ENCODE measurements at places on chromosomes 1 and 21.

GRCh38 chr21:33558777-33559421, 16.1 kb downstream of the SON start:
- no peak for DNase-seq

- DNase-seq = no peak
These were observed 190.7 kb upstream of the MAP1LC3C start for GRCh38 chr1:242189591-242189990.

- DNase-seq = no peak
These were observed 42.0 kb upstream of the LHX8 start for GRCh38 chr1:75092141-75092540.

DNA sequence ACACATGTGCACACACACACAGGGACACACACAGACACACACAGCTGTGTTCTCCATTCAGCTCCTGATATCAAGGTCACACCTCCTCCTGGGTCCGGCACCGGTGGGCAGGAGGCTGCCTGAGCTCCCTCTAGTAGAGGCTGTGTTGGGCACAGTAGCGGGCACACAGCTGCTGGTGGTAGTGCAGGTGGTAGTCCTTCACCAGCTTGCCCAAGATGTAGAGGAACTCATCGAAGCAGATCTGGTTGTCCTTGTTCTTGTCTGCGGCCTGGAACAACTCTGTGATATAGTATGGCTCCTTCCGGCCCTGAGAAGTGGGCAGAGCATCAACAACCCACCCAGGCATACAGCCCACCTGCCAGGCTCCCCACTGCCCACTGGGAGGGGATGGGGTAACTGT, 5.6 kb upstream of the S100A8 start:
- no peak for DNase-seq

DNA sequence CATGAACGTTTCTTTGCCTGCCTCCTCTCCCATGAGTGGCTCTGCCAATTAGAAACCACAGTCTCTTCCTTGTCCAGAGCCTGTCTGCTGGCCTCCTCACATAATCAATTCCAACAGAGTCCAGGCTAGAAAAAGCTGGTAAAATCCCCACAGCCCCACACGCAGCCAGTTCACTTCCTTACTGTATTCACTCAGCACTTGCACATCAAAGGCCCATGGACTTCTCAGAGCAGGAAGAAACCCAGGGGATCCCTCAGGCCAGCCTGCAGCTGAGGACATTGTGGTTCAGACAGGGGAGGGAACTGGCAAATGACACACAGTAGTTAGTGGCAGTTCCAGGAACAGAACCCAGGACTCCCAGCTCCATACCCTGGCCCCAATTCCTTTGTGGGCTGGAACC, 171.6 kb upstream of the EDN2 start:
- DNase-seq = no peak

GRCh38 chr1:165300400-165300903, 56.1 kb downstream of the LMX1A start:
- no peak for DNase-seq

DNA sequence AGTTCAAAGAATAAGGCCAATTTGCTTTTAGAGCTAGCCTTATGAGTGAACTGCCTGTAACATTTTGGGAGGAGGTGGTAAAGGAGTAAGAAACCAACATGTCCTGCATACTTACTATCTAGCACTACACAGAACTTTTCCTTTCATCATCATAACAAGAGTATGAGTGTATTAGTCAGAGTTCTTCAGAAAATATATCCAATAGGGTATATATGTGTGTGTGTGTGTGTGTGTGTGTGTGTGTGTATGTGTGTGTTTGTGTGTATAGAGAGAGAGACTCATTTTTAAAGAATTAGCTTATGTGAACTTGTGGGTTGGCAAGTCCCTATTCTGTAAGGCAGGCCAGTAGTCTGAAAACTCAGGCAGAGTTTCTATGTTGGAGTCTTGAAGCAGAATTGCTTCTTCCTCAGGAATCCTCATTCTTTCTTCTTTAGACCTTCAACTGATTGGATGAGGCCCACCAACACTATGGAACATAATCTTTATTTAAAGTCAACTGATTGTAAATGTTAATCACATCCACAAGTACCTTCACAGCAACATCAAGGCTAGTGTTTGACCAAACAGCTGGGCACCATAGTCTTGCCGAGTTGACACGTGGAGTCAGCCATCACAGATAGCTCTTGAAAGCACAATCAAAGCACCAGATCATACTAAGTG, 121.9 kb downstream of the CYYR1 start:
- DNase-seq = no peak

GRCh38 chr1:169584483-169585144, 1.7 kb downstream of the F5 start:
- DNase-seq = no peak

DNA sequence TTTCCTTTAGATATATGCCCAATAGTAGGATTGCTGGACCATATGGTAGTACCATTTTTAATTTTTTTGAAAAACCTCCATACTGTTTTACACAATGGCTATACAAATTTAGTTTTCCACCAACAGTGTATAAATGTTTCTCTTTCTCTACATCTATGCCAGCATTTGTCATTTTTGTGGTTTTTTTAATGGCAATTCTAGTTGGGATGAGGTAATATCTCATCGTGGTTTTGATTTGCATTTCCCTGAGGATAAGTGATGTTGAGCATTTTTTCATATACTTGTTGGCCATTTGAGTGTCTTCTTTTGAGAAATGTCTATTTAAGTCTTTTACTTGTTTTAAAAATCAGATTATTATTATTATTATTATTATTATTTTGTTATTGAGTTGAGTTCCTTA, 35.5 kb downstream of the PLA2G4A start:
- no peak for DNase-seq

Data from ascending aorta (tissue), 2 donors.